ENCODE measurements at places on chromosomes 3 and 15.

DNA sequence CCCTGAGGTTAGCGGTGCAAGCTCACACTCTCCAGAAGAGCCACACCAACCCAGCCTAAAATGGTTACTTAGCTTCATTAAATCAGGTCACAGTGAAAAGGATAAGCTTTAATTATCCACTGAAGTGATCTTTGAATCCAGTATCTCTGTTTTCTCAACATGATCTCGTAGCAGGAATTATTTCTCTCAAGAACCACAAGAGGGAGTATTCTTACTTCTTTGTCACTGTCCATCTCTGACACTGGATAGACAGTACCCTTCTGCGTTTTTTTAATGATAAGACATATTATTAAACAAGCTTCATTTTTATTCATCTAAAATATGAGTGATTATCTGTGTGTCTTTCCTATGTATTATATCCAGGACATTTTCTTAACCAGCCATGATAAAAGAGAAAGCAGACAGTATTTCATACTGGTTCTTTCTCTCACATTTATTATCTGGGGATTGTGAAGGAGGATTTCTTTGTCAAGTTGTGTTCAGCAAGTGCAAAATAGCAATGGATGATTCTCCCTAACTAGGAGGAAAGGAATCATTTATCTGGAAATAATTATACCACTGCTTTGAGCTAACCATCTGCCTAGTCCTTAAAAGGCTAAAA, 105.4 kb upstream of the CCDC54 start:
- DNase-seq = no peak

DNA sequence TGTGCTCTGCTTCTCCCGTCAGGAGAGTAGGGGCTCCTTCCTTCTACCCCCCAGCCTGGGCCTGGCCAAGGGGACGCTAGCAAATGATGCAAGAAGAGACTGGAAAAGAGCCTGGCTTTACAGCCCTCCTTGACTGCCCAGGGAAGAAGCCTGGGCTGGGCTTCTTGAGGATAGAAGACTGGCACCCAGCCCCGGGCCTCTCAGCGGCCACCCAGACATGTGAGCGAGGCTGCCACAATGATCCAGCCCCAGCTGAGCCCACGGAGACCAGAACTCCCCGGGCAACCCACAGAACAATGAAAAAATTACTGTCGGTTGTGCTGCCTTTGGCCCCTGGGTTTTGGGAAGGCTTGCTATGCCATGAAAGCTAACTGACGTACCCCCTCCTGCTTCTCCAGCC, 100.6 kb upstream of the PRR20G start:
- no peak for DNase-seq

GRCh38 chr3:11643201-11643603, 513 bp downstream of the VGLL4 start:
- DNase-seq = no peak

DNA sequence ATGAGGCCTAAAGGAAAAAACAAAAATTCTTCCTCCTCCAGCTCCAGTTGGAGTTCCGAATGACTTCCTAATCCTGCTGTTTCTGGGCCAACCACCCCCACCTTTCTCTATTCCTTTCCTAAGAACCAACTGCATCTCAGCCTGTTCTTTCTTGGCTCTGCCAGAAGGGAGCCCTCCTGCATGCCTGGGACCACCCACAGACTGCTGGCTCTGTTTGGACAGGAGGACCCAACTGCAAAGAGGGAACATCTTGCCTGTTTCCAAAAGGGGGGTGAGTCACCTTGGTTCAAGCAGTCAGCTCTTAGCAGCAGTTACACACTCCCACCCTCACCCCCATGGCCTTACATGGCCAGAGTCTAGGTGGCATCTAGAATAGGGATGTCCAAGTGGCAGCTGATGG, 116.0 kb upstream of the PRICKLE2 start:
- no peak for DNase-seq

DNA sequence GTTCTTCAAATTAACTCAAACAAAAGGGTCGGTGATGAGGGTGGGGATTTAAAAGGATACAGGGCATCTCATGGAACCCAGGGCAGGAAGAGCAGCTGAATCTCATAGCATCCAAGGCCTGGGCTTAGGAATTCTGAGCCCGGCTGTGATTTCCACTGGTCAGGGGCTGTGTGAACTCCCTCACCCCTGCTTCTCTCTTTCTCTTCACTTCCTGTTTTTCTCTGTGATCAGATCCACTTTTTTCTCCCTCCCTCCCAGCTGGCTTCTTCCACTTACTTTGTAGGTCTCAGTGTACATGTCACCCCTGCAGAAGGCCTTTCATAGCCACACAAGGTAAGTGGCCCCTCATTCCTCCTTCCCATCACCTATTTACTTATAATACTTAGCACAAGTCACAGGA, 68.2 kb upstream of the CORO2B start:
- no peak for DNase-seq
